A549 treated with Hydrocortisone at 1 μM for 4 hours (cell line): ENCODE measurements at places on chromosomes 4 and X. TPM values are rescaled to one million over a fixed set of nuclear protein-coding genes. Genes with fewer than 3 reads are reported as not detected.

MAGEB17 gene
- total RNA-seq: not detected in 5 replicates

STK32B gene
- total RNA-seq: 14.8 to 18.1 TPM (median 15.5 TPM) in 5 replicates

AMER1 gene
- 2.0 to 3.2 TPM (median 2.6 TPM) in 5 replicates for total RNA-seq

STAP1 gene
- total RNA-seq: not detected in 5 replicates

LCORL gene
- 3.0 to 6.0 TPM (median 4.1 TPM) in 5 replicates for total RNA-seq

CFAP299 gene
- total RNA-seq: not detected in 5 replicates

HTN1 gene
- total RNA-seq: not detected in 5 replicates

SEL1L3 gene
- total RNA-seq: 22.9 to 27.1 TPM (median 24.2 TPM) in 5 replicates

TLR2 gene
- 0.59 to 0.71 TPM (median 0.61 TPM) in 5 replicates for total RNA-seq

CENPVL2 gene
- total RNA-seq: not detected in 5 replicates

EGFL6 gene
- 0.03 TPM in 1 of 5 replicates, not detected in the others for total RNA-seq

MAGEA2 gene
- total RNA-seq: 0.06 to 0.29 TPM (median 0.07 TPM) in 3 of 5 replicates, not detected in the others

AFAP1 gene
- total RNA-seq: 14.9 to 23.2 TPM (median 19.0 TPM) in 5 replicates

ZFP92 gene
- total RNA-seq: 0.52 to 0.62 TPM (median 0.56 TPM) in 5 replicates

BEX5 gene
- total RNA-seq: not detected in 5 replicates

UNC5C gene
- total RNA-seq: 0.02 TPM in 1 of 5 replicates, not detected in the others

ANOS1 gene
- 0.02 to 0.10 TPM (median 0.05 TPM) in 5 replicates for total RNA-seq

SRPK3 gene
- total RNA-seq: 0.02 to 0.13 TPM (median 0.05 TPM) in 4 of 5 replicates, not detected in the other

OTUD6A gene
- not detected in 5 replicates for total RNA-seq

DCLK2 gene
- 8.2 to 10.1 TPM (median 8.6 TPM) in 5 replicates for total RNA-seq

DTHD1 gene
- not detected in 5 replicates for total RNA-seq

HSFX1 gene
- total RNA-seq: 0.13 to 0.35 TPM (median 0.31 TPM) in 5 replicates

FSTL5 gene
- total RNA-seq: 0.02 to 0.05 TPM in 2 of 5 replicates, not detected in the others

FATE1 gene
- not detected in 5 replicates for total RNA-seq

PPEF2 gene
- not detected in 5 replicates for total RNA-seq

CYP2U1 gene
- 1.3 to 1.8 TPM (median 1.6 TPM) in 5 replicates for total RNA-seq

MAN2B2 gene
- total RNA-seq: 8.6 to 10.3 TPM (median 9.4 TPM) in 5 replicates

MSANTD1 gene
- total RNA-seq: 0.09 to 0.21 TPM (median 0.15 TPM) in 5 replicates

UGT8 gene
- 0.06 to 0.24 TPM (median 0.12 TPM) in 5 replicates for total RNA-seq
